ENCODE measurements at places on chromosomes 3 and 15.

DNA sequence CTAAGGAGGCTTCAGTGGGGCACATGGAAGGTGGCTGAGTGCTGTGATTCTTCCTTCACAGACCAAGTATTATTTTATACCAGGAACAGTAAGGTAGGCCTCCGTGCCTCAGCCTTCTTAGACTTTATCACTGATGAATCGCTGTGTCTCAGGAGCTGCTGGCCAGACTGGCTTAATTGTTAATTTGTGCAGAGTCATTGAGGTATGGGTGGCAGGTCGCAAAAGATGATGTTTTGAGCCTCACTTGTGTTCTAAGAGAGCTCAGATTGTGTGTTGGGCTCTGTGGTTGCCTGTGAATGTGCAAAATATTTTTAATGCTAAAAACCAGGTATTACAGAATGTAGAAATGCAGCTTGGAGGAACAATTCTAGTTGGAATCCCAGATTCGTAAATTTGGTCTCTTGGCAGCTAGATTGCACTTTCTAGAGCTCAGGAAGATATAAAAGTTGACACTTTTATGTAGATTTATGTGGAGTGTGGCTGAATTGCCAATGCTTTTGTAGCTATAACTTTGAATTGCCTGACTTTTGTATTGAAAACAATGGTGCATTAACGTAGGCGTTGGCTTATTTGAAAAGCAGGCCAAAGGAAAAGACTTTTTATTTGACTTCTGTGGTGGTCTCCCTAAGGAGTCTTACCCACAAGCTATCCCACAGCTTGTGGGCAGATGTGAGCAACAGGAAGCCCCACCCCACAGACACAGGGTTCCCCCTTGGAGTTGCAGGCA lies 53.4 kb downstream of the LARS2 start:
- no peak for DNase-seq

DNA sequence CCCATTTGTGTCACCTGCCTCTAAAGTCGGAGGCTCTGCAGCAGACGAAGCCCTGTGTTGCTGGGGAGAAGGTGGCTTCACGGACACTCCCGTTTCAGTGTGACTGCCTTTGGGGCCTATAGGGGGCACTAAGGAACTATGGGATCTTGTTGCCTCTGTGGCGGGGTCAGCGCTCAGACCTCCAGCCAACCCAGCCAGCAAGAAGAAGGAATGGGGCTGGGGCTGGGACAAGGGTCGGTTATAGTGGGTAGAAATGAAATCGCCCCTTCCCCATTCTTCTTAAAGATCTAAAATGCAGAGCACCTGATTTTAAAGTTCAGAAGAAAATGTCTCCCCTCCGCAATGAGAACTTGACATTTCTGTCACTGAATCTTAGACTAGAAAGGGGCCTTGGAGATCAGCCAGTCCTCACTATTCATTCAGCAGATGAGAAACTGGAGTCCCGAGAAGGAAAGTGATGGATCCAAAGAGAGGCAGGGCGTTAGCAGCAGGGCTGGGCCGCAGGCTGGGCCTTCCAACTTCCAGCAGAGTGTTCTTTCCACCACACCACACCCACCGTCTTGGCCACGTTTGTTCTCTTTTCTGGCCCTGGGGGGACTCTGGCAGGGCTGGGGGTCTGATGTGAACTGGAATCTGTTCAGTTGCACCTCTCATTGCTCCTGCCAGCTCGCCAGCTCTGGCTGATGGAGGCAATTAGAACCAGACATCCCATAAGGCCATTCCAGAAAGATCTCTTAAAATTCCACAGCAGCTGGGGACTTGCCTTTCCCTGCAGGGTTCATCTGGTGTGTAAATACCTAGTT lies 195.4 kb downstream of the OPA1 start:
- peak; percentile 43 for DNase-seq

- no peak for DNase-seq
These were observed 250.6 kb downstream of the NR1D2 start for GRCh38 chr3:24195504-24196230.

DNA sequence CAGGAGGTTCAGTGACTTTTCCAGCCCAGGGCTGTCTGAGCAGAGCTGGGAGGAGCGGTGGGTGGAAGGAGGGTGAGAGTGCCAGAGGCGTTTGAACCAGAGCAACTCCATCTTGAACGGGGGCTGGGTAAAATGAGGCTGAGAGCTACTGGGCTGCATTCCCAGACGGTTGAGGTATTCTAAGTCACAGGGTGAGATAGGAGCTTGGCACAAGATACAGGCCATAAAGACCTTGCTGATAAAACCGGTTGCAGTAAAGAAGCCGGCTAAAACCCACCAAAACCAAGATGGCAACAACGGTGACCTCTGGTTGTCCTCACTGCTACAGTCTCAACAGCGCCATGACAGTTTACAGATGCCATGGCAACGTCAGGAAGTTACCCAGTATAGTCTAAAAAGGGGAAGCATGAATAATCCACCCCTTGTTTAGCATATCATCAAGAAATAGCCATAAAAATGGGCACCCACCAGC lies 60.2 kb downstream of the ABTB1 start:
- no peak for DNase-seq

DNA sequence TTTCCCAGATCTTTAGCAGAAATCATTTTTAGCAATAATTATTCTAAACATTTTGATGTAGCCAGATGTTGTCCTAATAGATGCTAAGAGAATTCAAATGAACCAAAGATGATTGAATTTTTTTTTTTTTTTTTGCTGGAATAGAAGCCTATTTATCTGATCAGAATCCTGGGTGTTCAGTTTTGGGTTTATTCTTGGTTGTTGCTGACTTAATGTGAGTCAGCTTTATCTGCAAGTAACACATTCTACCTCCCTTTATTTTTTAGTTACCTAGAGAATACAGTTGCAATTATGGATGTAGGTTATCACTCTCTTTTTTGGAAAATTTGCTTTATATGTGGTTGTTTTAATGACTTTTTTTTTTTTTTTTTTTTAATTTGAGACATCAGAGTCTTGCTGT lies 6.4 kb downstream of the CEP97 start:
- no peak for DNase-seq

GRCh38 chr15:74365598-74366445 lies 1.6 kb downstream of the CYP11A1 start:
- peak; percentile 42 for DNase-seq

GRCh38 chr15:99408236-99409096 lies 157.2 kb downstream of the LRRC28 start:
- no peak for DNase-seq

GRCh38 chr15:70469651-70470555 lies 293.5 kb downstream of the UACA start:
- no peak for DNase-seq

- no peak for DNase-seq
These were observed 57.4 kb downstream of the NGLY1 start for GRCh38 chr3:25725810-25726209.

GRCh38 chr15:48090666-48091065 lies 30.1 kb upstream of the SLC24A5 start:
- no peak for DNase-seq

GRCh38 chr3:44525060-44525459 lies 29.9 kb upstream of the ZKSCAN7 start:
- DNase-seq, result no peak

- no peak for DNase-seq
These were observed 90.2 kb downstream of the EDEM1 start for GRCh38 chr3:5277612-5278236.

- DNase-seq, result peak; percentile 51
These were observed 5.4 kb upstream of the ALDH1A2 start for GRCh38 chr15:58070801-58071418.

DNA sequence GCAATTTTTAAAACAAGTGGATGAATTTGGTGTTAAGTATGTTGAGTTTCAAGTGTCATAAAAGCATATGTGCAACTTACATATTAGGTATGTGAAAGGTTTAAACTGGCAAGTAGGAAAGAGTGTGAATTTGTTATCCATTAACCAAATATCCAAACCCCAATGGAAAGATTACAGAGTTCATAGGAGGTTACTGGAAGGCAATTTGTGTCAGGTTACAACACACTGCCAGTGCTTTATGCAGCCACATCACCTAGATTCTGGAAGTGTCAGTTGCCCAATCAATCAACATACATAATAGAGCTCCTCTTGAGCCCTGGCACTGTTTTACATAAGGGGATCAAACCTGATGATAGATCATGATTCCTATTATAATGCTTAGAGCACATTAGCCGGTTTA lies 261.0 kb downstream of the ROBO1 start:
- no peak for DNase-seq

GRCh38 chr3:195732940-195733339 lies 12.2 kb downstream of the MUC20 start:
- DNase-seq, result no peak

DNA sequence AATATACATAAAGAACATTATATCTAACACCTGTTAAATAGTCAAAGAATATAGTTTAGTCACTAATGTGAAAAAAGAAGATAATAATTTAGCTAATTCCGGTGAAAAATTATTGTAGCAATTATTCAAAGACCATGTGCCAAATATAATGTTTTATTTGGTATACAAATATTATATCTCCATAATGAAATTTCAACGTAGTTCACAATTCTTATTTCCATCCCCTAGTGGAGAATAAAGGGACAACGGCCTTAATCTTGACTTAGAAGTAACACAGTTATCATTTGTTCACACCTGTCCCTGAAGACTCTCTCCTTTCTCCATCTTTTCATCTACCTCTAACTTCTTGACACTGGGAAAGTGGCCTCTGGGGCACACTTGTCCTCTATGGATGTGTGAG lies 213.4 kb downstream of the ERC2 start:
- DNase-seq, result no peak

DNA sequence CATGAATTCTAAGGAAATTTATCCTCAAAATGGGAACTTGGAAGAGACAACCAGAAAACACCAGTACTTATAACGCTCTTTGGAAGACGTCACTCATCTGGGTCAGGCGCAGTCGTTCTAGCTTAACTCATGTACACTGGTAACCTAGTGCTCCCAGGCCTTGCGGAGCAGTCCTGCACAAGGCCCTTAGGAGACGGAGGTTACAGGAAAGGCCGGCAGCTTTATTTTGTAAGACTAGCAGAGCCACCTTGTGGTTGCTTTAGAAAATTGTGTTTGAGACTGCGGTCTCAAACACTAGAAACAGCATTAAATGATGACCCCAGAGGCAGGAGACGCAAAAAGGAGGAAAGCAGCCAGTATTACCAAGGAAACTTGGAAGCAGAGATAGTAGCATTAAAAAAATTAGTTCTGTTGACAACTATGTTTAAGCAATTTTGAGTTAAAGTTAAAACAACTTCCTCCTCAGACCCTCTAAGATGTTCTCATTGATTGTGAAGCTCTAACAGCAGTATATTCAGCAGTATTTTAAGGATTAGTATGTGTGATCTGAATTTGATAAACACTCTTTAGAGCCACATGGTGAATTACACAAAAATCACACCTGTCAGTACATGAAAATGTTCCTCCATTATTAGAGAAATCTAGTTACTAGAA lies 141.9 kb upstream of the C2CD4B start:
- DNase-seq, result peak; percentile 28

DNA sequence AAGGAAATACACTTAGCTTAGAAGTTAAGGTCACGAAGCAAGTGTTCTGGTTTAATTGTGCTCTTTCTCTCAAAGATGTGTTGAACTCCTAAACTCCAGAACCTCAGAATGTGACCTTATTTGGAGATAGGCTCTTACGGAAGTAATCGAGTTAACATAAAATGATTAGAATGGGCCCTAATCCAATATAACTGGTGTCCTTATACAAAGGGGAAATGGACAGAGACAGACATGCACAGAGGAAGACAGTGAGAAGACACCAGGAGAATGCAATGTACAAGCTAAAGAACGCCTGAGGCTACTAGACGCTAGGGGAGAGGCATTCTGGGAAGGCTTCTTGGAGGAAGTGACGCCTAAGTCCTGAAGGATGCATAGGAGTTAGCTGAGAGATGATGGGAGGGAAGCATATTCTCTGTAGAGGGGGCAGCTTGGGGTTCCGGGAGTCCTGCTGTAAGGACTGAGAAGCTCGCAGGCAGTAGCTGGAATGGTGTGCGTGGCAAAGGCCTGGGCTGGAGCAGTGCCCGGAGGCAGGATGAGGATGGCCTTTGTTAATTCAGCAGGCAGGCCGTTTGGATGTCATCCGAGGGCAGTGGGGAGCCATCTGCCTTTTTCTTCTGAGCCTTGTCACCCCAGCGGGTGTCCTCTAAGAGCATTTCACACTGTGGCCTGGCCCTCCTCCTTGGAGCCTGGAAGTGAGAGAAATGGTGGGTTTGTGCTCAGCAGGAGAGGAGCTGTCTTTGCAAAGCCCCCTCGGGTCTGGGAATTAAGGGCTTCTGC lies 513.4 kb downstream of the SHQ1 start:
- DNase-seq, result no peak

- DNase-seq, result no peak
These were observed 3.6 kb downstream of the POLG start for GRCh38 chr15:89330881-89331595.

- no peak for DNase-seq
These were observed 353.0 kb downstream of the PLOD2 start for GRCh38 chr3:145807990-145808389.

GRCh38 chr15:88288661-88289060 lies 32.1 kb upstream of the NTRK3 start:
- DNase-seq, result no peak

DNA sequence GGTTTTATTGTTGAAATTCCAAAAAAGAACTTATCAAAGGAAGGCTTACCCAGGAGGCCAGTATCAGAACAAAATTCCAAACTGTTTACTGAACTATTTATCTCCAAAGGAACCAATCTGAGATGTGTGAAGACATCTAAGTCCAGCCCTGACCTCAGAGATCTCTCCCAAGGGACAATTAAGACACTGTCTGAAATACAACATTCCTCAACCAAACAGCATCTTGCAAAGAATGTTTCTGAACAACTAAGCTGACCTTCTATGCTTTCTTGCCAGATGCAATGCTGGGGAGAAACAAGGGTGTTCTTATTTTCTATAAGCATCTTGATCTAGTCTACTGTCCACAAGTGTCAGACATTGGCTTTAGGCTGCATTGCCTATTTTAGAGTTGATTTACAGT lies 13.6 kb downstream of the PDZRN3 start:
- no peak for DNase-seq

DNA sequence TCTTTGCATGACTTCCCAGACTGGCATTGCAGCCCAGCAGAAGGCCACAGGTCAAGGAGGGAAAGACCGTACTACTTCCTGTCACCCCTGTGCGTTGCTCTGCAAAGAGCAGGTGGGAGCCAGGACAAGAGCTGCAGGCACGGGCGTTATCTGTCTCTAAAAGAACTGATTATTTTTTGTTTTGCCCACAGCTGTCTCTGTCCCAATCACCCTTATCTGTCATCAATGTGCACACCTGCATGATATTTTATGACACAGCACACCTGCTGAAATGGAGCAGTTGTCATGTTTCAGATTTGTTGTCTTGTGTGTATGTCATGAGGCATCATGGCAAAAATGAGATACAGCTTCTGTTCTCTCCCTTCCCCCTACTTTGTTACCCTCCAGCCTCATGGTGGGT lies 58.8 kb downstream of the SLCO3A1 start:
- DNase-seq, result no peak

DNA sequence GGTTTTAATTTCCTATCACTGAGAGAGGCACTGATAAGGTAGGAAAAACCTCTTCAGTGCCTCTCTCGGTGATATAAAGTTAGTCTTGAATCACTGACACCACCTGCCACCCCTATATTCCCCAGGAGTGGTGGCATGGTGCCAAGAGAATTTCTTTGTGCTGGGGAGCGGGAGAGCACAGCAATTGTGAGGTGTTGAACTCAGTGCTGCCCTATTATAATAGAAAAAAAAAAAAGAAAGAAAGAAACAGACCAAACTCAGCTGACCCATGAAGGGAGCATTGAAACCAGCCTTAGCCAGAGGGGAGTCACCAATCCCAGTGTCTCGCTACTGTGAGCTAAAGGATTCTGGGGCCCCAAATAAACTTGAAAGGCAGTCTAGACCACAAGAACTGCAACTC lies 201.4 kb upstream of the STT3B start:
- no peak for DNase-seq

GRCh38 chr3:143172062-143172794 lies 52.7 kb downstream of the CHST2 start:
- no peak for DNase-seq

- no peak for DNase-seq
These were observed 21.7 kb downstream of the XYLB start for GRCh38 chr3:38368238-38368637.

All from progenitor cell of endocrine pancreas (in vitro differentiated cells).